ENCODE measurements at places on chromosomes 1 and 21.

DNA sequence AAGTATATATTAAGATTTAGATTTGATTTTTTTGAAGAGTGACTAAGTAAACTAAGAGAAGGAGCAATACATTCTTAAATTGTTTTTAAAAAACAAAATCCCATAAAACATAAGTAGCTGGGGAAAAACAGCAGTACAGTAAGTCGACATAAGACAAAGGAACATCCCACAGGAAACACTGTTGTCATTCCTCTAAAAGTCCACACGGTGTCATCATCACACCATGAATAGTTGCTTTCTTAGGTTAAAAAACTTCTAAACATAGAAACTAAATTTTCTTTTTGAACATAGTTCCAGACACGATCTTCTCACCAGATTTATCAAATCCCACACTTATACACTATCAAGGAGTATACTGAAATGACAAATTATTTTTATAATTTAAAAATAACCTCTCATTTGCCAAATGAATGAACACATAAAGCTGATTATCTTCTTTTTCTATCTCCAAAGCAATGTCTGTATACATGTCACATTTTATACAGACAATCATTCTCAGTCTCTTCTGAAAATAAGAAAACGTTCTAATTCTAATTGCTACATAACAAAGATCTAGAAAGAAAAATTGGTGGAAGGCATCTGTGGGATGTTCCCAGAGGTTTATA is 15.8 kb downstream of the ODF2L start:
- no peak for DNase-seq

GRCh38 chr21:34343347-34343746 is 20.5 kb upstream of the KCNE2 start:
- no peak for DNase-seq

DNA sequence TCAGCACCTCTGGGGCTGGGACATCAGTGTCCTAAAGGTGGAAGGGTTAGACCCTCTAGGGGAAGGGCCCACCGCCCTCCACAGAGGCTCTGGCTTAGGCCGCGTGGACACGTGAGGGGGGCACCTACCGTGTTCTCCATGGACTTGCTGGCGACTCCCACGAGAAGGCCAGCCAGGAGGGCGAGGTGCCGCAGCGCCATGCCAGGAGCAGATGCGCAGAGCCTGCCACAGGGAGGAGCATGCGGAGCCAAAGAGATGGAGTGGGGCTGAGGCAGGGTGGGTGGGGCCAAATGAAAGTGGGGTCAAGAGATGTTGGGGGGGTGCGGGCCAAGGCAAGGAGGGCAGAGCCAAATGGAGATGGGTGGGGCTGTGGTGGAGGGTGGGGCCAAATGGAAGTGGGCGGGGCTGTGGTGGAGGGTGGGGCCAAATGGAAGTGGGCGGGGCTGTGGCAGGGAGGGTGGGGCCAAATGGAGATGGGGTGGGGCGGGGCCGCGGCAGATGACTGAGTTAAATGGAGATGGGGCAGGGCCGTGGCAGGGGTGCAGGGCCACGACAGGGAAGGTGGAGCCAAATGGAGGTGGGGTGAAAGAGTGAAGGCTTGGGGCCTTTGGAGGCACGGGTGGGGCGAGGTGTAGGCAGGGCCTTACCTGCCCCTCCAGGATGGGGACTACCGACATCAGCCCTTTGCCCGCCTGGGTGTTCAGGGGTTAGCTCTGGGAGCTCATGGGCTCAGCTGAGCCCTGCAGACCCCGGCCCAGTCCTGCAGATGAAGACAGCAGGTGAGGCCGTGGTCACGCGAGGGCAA is 17.4 kb upstream of the RNF223 start:
- peak; percentile 43 for DNase-seq

- no peak for DNase-seq
These were observed 40.8 kb upstream of the COL24A1 start for GRCh38 chr1:86197206-86197855.

- no peak for DNase-seq
These were observed 6.3 kb downstream of the CELF3 start for GRCh38 chr1:151710187-151710840.

DNA sequence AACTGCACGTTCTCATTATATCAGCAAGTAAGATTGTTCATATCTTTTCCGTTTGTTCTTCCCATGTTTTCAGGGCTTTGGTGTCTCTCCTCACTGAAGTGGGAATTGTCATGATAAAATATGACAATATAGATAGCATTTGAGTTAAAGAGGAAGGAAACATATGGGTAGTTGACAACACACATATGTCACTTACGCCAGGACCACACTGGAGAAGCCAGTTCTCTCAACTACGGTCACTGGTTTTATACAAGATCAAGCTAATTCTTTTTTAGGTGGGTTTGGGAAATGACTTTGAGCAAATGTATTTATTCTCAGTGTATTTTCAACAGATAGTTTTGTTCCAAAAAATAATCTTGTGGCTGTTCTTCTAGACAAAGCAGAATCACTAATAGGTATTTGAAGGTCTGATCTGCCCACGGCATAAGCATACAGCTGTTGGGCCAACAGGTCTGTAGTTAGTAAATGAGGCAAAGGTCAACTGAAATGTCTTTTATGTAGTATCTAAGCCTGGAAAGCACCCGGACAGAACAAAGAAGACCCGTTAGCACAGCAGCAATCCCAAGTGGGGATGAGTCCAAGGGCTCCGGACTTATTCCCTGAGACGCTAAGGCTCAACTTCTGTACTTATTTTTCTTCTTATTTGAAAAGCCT is 433.6 kb upstream of the ZP4 start:
- DNase-seq = no peak

DNA sequence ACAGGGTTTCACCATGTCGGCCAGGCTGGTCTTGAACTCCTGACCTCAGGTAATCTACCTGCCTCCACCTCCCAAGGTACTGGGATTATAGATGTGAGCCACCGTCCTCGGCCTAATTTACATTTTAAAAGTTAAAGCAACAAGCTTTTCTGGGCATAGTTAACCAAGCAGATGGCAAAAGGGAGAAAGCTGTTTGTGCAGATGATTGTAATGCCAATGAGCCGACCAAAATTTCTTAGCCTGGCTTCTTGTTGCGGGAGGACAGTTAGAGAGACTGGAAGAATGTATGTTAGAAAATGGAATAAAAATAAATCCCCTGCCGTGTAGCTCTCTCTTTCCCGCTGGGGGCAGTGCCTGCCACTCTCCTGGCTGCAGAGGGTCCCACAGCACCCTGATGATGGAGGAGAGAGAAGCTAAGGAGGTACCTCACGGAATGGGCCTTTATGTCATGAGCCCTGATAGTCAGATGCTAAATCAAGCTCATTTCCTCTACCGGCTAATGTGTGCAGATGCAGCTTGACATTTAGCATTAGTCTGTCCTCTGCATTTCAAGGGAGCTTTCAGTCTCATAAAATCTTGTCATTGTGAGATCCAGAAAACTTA is 87.2 kb downstream of the HHAT start:
- no peak for DNase-seq

GRCh38 chr1:246226041-246226440 is 281.0 kb downstream of the SMYD3 start:
- no peak for DNase-seq

DNA sequence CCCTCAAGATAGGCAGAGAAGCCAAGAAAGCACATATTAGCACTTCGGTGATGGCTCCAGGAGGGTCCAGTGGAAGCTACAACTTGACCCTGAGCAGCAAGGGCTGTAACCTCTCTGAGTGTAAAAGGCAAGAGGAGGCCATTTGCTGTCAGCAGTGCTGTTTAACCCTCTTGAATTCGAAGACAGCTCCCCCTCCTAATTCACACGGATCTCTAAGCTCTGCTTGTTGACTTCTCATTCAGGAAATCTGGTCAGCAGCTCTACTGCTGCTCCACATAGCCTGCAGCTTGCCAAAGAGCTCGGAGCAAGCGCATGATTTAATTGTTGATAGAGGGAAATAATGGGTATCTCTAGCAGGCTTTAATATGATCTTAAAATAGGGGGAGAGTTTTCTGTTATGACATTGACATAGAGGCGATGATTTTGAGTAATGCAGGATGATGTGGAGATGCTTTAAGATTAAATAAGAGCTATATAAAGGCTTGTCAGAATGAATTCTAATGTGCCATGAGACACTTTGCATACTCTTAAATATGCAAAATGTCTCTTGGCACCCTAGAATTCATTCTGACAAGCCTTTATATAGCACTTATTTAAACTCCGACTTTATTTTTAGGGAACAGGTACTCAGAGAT is 79.4 kb upstream of the USH2A start:
- no peak for DNase-seq

- DNase-seq = no peak
These were observed 157.3 kb upstream of the PTGFR start for GRCh38 chr1:78333502-78333901.

DNA sequence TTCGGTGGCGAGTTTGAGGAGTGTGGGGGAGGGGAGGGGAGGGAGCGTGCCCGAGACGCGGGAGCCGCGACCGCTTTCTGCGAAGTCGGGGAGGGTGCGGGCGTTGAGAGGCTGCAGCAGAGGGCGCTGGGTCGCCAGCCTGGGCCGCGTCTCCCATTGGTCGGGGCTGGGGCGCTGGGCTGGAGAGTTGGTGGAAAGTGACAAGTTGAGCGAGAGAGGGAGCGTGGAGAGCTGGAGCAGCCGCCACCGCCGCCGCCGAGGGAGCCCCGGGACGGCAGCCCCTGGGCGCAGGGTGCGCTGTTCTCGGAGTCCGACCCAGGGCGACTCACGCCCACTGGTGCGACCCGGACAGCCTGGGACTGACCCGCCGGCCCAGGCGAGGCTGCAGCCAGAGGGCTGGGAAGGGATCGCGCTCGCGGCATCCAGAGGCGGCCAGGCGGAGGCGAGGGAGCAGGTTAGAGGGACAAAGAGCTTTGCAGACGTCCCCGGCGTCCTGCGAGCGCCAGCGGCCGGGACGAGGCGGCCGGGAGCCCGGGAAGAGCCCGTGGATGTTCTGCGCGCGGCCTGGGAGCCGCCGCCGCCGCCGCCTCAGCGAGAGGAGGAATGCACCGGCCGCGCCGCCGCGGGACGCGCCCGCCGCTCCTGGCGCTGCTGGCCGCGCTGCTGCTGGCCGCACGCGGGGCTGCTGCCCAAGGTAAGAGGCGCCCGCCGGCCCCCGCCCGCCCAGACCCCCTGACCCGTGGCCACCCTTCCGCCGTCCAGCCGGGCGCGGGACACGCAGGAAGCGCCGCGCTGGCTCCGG is at the start of gene ROR1:
ROR1 (plus strand) TSS at position 203 of the 802 bp plus-strand sequence.
- peak; percentile 66 for DNase-seq

- DNase-seq = no peak
These were observed 23.6 kb upstream of the WASF2 start for GRCh38 chr1:27513528-27513927.

GRCh38 chr1:240486611-240487010 is 125.3 kb downstream of the GREM2 start:
- no peak for DNase-seq

- peak; percentile 87 for DNase-seq
These were observed at the start of gene NBPF20 for GRCh38 chr1:145425436-145426029. NBPF20 (minus strand) TSS chr1:145425603; CDS start chr1:145405272, 20,331 bp downstream.

GRCh38 chr1:56501888-56502287 is 77.5 kb downstream of the PLPP3 start:
- no peak for DNase-seq
